ENCODE measurements at places on chromosomes 2 and 18.

GRCh38 chr18:77132369-77133050 is at the start of gene MBP:
MBP (minus strand) TSS chr18:77132783; CDS start chr18:77105261, 27,522 bp downstream.
- peak; percentile 71 for DNase-seq

- DNase-seq: no peak
Measured at GRCh38 chr2:33577084-33577483, 22.0 kb downstream of the FAM98A start.

DNA sequence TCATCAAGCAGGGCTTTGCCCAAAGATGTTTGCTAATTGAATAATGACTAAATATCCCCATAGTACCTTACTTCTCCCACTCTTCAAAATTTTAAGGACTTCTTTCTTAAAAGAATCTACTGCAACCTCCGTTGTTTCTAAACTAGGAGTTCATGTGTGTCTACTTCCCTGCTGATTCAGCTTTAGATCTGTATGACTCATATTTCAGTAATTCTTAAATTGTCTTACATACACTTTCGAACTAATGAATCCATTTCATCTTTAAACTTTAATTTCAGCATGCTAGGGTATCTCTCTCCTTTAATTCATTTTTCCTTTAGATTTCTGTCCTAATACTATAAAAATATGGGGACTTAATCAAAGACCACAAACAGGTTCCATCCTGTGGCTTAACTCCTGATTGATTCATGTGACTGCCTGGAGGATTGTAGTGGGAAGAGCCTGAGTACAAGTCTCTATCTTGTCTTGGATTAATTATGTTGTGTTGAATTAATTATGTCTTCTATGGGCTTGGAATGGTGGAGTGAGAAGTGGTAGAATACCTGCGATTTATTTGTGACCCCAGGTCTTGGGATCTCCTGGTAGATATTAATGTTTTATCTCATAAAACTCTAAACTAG is 24.9 kb upstream of the COL5A2 start:
- no peak for DNase-seq

DNA sequence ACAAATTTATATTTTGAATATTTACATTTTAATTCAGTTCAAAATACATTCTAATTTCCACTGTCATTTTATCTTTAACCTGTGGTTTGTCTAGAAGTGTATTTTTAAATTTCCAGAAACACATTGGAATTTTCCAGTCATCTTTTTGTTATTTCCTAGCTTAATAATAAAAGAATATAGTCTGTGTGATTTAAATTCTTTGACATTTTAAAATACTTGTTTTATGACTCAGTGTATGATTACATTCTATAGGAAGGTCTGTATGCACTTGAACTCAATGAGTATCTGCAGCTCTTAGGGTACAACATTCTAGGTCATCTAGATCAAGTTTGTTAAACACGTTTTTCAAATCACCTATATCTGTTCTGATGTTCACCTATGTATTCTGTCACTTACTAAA is 88.3 kb upstream of the MBOAT2 start:
- DNase-seq: no peak

DNA sequence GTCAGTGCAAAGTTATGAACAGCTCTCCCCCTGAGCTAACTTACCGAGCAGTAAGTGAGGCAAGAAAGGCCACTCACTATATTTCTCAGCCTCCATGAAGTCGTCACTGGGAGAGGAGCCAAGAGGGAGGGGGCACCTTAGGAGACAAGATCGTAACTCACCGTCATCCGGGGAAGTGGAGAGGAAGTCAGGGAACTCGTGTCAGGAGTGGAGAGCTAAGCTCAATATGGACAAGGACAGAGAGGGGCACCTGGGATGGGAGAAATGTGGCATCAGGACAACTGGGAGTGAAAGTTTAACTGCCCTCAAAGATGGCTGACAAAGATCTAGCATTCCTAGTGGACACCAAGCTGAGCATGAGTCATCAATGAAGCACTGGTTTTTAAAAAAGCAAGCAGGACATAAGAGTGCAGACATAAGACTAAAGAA is 37.1 kb downstream of the BCL11A start:
- DNase-seq: no peak

GRCh38 chr18:211582-211981 is 53.2 kb downstream of the USP14 start:
- no peak for DNase-seq

GRCh38 chr2:71971493-71971892 is 176.2 kb downstream of the CYP26B1 start:
- no peak for DNase-seq

DNA sequence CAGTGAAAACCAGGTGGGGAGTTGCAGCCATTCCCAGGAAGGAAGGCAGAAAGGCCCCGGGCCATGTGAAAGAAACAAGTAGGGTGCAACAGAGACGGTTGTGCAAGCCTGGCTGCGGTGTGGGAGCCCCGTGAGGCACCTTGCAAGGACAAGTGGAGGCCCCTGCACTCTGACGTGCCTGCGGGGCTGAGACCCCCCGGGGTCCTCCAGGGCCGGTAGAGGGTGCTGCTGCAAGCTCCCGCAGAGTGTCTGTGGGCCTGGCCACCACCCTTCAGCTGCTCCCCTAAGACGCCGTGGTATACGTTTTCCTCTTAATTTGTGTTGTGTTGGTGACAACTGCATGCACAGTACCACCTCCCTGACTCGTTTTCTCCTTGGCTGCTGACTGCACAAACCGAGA is 27.4 kb upstream of the MC5R start:
- DNase-seq: no peak

GRCh38 chr18:77329651-77330050 is 80.0 kb downstream of the GALR1 start:
- no peak for DNase-seq

- no peak for DNase-seq
Measured at GRCh38 chr2:69773206-69773605, 31.3 kb downstream of the ANXA4 start.

DNA sequence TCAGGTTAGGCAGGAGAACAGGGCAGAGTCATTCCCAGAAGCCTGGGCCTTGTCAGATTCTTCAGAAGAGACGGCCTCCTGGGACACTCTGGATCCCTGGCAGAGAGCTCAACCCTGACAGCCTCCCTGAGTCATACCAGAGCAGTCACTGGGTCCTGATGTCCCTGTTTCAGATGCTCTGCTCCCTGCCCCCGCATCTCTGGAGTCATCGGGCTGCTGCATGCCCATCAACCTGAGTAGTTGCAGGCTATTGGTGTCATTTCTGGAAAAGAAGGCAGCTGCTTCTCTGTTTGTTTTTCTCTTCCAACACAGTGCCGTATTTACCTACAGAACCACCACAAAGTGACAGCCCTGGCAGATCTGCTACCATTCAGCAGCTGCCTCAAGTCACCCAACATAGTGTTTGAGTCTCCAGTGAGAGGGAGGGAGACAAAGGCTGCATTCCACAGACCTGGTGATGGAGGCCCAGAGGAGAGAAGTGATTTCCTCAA is 145.1 kb downstream of the B3GNT2 start:
- no peak for DNase-seq

DNA sequence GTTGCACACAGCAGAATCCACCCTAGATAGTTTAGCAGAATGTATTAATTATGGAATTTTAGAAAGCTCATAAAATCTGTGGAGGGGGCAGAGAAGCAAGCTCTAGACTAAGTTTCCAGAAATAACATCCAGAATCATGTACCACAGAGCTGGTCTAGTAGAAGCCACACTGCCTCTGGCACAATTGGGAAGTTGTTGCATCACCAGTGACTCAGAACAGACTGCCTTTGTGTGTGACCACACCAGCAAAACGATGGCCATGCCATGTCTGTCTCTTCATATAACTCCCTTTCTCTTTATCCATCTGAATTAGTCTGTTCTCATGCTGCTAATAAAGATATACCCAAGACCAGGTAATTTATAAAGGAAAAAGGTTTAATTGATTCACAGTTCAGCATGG is 158.9 kb downstream of the CCDC148 start:
- no peak for DNase-seq

DNA sequence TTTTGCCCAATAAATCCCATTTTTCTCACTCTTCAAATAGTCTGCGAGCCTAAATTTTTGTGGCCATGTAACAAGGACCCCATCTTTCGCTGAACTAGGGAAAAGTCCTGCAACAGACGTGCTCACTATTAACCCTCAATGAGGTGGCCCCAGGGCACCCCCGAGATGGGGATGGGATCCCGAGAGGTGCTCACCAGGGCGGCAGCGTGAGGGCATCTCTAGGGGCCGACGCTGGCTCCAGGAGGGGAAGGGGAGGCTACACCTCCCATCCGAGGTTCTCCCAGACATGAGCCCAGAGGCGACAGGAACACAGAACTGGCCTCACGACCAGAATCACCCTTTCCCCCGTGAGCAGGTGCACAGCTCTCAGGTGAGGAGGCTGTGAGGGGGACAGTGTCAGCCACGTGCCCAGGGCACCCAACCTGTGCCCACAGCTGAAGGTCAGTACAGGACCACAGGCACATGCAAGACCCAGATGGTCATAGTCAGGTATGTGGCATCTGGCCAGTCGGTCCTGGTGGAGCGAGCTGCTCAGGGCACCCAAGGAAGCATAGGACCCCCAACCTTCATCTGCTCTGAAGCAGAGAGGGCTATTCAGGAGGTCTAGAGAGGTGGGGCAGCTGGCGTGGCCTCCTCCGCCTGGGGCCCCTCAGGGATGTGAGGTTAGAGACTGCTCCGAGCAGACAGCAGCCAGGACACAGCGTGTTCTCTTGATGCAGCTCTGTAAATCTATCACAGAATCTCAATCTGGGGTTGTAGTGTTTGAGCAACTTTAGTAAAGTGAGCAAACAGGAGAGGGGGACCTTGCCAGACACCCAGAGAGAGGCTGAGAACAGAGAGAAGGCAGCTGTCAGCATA is 62.8 kb downstream of the PXDN start:
- no peak for DNase-seq

DNA sequence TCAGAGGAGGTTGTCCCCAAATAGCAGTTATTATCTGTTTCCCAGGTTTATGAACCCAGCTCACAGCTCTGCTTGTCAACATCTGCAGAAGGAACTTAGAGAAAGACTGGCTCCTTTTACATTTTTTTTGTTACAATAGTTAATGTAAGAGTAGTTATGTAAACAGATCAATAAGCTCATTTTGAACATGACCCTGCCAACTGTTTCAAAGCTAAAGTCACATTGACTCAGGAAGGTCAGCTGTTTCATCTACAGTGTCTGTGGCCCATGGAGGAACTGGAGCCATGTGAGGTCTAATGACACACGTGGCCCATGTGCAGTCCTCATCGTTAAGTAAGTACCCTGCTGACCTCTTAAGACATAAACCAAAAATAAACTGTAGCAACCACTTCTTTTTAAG is 97.1 kb downstream of the SH3RF3 start:
- no peak for DNase-seq

DNA sequence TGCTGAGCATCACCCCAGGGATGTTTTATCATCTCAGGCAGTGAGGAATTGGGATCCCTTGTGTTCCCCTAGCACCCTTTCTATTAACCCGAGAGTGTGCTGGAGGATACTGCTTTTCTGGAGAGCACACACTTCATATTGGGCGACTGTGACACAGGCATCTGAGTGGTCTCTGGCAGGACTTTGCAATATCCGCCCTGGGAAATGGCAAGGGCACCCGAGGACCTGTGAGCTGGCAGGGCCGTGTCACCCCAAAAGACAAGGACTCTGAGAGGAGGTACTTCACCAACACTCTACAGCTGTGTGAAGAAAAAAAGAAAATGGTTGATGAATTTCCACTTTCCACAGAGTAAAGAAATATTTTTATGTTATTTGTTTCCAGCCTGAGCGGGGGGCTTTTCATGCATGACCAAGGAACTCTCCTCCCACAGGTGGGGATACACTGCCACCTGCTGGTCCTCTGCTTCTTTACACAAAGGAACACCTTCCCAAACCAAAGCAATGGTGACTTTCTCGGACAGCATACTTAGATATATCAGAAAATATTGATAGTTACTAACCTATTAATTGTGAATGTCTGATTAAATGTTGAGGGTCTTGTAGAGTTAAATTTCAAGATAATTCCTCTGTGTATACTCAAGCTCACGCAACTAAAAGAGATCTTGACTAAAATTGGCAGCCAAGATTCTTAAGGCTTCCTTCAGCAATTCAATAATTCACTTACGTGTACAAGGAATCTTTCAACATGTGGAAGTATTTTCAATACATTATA is 45.9 kb upstream of the REG3G start:
- DNase-seq: no peak

- no peak for DNase-seq
Measured at GRCh38 chr2:112004253-112004645, 50.8 kb upstream of the TMEM87B start.

GRCh38 chr2:128134573-128134972 is 43.6 kb downstream of the UGGT1 start:
- DNase-seq: no peak

- no peak for DNase-seq
Measured at GRCh38 chr2:122980671-122981070, 1044.4 kb upstream of the CNTNAP5 start.

- no peak for DNase-seq
Measured at GRCh38 chr2:85156153-85156552, 23.0 kb downstream of the TCF7L1 start.

- DNase-seq: no peak
Measured at GRCh38 chr2:239192456-239192855, 208.4 kb downstream of the HDAC4 start.

DNA sequence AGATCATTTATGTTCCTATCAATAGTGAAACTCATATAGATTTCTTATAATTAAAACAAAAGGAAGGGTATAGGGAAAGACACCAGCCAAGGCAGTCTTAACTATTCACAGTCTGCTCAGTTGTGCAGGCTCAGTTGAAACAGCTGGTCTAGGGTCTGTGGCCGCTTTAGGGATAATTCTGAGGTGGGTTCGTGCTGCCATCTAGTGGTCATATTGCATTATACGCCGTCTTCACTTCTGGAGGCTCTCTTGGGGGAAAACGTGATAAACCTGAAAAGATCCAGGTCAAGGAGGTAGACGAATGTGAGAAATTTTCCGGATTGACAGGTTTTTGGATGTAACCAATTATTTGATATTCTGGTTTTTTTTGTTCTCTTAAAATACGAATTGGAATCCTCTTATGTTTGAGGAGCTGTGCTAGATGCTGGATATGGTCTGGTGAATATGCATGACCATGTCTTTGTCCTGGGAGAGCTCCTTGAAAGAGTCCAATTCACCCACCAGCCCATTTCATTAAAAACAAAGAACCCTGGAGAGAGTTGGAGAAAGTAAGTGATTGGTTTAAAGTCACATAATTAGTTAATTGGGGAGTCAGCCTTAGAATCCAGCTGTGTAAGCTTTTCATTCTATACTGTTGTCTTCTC is 492.4 kb downstream of the PLCL1 start:
- DNase-seq: peak; percentile 44

GRCh38 chr2:47083886-47084687 is 71.0 kb downstream of the STPG4 start:
- no peak for DNase-seq

DNA sequence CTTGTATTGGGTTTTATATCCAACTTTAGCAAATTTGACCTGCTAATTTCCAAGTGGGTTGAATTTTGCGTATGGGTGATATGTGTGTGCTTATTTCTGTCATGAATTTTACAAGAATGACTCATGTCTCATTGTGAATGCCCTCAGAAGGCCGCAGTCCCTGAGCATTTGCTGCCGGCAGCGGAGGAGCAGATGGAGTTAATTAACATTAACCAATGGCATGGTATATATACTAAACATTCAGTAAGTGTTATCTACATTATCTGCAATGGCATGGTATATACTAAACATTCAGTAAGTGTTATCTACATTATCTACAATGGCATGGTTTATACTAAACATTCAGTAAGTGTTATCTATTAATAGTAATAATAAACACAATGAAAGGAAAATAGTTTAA is 90.1 kb downstream of the DOK6 start:
- no peak for DNase-seq

Measured in activated naive CD4-positive, alpha-beta T cell treated with Interleukin-2 at 50 U/mL for 16 hours (primary cell).